ENCODE measurements at places on chromosomes 5 and 9.

DNA sequence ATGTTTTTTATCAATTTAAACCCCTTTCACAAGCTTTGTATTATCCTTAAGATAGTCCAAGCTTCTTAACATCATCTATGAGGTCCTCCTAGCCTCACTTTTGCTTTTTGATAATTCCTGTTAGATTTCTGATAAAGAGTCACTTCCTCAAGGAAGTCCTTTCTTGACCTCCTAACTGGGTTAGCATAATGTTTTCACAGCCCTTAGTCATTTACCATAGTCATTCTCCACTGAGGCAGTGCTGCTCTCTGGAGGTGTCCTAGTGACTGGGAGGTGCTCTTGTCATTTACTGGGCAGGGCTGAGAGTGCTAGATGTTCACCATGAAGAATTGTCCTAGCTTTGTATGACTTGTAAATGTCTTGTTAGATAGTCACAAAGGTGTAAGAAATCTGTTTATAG is 26.4 kb downstream of the TNPO1 start:
- DNase-seq = no peak

GRCh38 chr5:138180183-138180782 is 1.4 kb downstream of the KIF20A start:
- DNase-seq = peak; percentile 36

DNA sequence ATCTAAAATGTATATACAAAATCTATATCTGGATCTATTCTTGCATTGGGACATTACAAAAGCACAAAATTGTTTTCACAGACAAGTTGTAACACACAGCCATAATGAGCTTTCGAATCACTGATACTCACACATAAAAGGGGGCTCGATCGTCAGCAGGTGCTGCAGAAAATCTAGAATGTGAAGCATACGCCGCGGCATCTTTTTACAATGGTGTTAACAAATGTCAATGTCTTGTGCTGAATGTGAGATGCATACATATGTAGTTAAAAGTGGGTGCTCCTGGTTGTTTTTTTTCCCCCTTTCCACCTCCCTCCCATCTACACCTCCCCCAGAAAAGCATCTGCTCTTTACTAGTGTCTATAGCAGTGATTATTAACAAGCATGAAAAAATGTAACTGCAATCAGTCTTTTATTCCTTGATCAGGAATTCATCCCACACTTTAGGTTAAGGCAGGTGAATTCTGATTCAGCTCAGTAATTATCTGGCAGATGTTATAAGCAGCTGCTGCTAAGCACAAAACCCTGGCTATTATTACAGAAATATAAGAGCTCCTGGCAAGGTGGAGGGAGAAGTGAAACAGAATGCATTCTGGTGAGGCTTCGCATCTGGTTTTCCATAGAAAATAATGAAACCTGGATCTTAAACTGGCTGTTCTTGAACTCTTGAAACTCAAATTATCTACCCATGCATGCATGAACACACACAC is 114.1 kb downstream of the MPDZ start:
- peak; percentile 30 for DNase-seq

DNA sequence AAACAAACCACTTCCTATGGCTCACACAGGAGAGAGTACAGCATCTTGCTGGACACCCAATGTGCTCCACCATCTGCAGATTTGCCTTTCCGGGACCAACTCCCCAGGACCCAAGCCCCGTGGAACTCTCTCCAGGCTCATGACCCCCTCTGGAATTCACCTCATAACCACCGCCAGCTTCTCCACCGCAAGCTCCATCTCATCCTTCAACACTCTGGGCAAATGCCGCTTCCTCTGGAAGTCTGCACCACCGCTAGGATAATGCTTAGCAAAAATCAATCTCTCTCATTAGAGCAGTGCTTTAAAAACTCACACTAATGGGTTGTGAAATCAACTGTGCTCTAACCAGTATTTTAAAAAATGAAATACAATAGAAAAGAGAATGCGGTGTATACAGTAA is 150.0 kb downstream of the COL23A1 start:
- DNase-seq = no peak

GRCh38 chr9:91334053-91334452 is 27.7 kb downstream of the AUH start:
- no peak for DNase-seq

- DNase-seq = no peak
These were observed 17.4 kb upstream of the TNFAIP8 start for GRCh38 chr5:119338326-119338946.

DNA sequence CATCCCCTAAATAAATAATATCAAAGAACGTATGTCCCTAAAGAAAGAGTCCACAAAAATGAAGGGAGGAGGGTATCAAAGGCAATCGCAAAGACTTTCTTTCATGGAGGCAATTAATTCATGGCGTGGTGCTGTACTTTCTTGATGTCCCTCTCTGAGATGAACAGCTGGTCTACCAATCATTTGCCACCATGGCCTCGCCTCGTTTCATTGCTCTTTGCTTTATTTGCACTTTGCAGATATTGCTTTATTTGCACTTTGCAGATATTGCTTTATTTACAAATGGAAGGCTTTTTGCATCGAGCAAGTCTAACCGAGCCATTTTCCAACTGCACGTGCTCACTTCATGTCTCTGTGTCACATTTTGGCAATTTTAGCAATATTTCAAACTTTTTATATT is 104.0 kb upstream of the PTCH1 start:
- DNase-seq = no peak

DNA sequence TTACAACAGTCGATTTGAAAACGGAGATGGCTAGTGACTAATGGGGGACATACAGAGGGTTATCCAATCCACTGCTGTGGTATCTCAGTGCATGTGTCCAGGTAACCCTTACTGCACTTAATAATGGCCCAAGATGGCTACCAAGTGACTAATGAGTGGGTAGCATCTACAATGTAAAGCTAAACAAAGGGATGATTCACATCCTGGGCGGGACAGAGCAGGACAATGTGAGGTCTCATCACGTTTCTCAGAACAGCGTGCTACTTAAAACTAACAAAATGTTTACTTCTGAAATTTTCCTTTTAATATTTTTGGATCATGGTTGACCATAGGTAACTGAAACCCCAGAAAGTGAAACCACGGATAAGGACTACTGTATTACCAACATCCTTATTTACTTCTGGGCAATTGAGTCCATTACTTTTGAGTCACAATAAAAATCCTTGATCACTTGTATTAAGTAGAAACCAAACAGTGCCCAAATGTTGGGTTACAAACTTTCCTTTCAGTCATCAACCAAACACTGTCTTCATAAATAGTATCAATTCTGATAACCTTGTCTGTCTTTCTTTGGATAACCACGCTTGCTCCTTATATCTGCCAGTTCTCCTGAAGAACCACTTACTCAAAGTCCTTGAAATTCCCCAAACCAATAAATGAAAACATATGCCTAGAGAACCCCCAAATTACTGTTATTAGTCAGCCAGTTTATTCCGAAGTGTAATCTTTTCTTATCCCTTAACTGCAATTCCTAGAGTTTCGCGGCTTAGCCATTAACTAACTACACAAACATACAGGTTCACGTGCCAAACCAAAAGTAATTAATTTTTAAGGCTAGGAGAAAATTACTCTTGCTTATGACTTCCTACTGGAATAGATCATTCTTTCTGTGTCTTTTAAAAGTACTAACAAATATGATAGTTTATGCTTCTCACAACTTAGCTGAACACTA is 59.7 kb downstream of the ELL2 start:
- DNase-seq = no peak

GRCh38 chr5:141866096-141866495 is 12.1 kb downstream of the PCDH1 start:
- DNase-seq = peak; percentile 62

- DNase-seq = no peak
These were observed 187.8 kb downstream of the MEF2C start for GRCh38 chr5:88695232-88695631.

Data from NCI-H2029 treated with DMSO at 0.1 percent for 48 hours (cell line).